ENCODE measurements at places on chromosomes 16 and 17.

- DNase-seq, result no peak
Measured at GRCh38 chr16:77143364-77143763, 47.6 kb upstream of the MON1B start.

- DNase-seq, result no peak
Measured at GRCh38 chr16:31079342-31079944, 5.2 kb downstream of the ZNF646 start.

DNA sequence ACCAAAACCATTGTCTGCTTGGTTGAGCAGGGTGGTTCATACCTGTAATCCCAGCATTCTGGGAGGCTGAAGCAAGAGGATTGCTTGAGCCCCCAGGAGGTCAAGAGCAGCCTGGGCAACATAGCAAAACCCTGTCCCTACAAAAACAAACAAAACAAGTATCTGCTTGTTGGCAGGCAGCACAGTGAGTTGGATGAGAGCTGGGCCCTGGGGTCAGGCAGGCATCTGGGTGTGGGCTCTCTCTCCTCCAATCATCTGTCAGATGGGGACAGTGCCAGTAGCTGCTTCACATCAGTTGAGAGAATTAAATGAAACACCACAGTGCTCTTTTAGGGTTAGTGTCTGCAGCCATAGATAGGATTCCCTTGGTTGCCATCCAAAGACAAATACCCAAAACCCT, 5.8 kb downstream of the ARMC7 start:
- no peak for DNase-seq

DNA sequence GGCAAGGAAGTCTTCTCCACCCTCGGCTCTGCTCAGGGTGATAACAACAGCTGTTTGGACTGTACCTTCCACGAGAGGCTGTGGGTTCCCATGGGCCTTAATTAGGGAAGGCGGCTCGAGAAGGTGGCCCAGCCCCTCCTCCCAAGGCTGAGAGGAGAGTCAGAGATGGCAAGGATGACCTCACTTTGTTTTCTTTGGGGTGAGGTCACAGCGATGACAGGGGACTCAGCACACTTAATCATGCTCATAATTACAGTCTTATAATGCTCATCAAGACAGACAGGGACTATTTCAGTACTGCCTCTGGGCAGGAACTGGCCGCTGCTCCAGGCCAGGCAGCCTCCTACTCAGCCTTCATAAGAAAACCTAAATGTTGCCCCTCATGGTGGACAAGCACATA, 19.7 kb downstream of the WFDC1 start:
- no peak for DNase-seq

GRCh38 chr16:24776501-24777220, 47.2 kb downstream of the TNRC6A start:
- DNase-seq, result no peak

DNA sequence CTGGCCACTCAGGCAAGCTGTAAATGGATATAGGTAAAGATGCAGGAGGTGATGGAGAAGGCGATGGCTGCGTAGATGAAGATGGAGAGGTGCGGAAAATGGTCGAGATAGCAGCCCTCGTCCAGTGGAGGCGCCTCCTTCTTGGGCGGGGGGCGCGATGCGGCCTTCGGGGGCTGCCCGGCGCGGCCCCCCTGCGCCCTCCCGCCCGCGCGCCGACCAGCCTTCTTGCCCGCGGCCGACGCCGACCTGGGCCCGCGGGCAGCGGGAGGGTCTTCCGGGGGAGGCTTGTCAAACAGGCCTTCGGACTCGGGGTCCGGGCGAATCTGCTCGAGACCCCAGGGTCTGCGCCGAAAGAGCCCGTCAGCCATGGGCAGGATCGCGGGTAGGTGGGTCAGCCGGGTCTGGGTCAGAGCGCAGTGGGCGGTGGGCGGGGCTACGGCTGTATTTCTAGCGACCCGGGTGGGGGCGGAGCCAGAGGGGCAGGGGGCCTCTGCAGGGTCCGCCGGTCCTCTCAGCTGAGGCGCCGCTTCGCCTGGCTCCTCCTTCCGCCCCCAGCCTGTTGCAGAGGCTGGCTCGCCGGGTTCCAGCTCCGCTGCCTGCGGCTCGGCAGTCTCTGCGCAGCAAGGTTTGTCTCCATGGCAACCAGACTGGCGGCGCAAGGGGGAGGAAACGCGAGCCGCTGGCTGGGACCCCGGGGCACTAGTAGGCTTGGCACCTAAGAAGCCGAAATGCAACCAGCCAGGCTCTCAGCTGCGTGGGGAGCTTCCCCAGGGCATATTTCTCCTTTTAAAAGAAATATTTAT, 14.4 kb downstream of the MIS12 start:
- peak; percentile 69 for DNase-seq

GRCh38 chr17:75950855-75951554, 10.2 kb upstream of the FBF1 start:
- no peak for DNase-seq

DNA sequence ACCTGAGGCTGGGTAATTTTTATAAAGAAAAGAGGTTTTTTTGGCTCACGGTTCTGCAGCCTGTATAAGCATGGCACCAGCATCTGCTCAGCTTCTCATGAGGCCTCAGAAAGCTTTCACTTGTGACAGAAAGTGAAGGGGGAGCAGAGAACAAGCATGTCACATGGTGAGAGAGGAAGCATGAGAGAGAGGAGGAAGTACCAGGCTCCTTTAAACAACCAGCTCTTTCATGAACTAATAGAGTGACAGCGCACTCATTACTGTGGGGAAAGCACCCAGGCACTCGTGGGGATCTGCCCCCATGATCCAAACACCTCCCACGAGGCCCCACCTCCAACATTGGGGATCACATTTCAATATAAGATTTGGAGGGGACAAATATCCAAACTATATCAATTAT, 86.8 kb downstream of the USP32 start:
- DNase-seq, result no peak

- no peak for DNase-seq
Measured at GRCh38 chr17:18005496-18005895, 32.8 kb downstream of the DRC3 start.

GRCh38 chr16:11349599-11350276, 4.5 kb downstream of the RMI2 start:
- no peak for DNase-seq

- peak; percentile 9 for DNase-seq
Measured at GRCh38 chr17:45783593-45784292, 377 bp upstream of the CRHR1 start.

DNA sequence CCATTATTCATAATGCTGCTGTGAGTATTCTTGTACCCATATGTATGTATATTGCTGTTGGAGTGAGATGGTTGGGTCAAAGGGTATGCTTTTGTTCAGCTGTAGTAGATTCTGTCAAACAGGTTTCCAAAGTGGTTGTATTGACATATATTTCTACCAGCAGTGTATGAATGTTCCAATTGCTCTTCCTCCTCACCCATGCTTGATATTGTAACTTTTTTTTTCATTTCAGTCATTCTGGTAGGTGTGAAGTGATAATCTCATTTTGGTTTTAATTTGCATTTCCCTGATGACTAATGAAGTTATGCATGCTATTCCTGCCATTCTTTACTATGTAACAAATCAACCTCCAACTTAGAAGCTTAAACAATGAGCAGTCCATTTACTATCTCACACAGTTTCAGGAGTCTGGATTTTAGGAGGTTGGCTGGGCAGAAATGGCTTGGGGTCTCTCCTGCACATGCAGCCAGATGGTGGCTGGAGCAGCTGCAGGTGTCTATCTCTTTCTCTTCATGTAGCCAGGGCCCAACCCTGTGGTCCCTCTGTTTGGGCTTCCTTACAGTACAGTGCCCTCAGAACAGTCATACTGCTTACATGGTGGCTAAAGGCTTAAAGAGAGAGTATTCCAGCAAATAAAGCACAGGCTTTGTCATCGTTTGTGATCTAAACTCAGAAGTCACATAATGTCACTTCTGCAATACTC, 21.2 kb downstream of the ERAL1 start:
- no peak for DNase-seq

DNA sequence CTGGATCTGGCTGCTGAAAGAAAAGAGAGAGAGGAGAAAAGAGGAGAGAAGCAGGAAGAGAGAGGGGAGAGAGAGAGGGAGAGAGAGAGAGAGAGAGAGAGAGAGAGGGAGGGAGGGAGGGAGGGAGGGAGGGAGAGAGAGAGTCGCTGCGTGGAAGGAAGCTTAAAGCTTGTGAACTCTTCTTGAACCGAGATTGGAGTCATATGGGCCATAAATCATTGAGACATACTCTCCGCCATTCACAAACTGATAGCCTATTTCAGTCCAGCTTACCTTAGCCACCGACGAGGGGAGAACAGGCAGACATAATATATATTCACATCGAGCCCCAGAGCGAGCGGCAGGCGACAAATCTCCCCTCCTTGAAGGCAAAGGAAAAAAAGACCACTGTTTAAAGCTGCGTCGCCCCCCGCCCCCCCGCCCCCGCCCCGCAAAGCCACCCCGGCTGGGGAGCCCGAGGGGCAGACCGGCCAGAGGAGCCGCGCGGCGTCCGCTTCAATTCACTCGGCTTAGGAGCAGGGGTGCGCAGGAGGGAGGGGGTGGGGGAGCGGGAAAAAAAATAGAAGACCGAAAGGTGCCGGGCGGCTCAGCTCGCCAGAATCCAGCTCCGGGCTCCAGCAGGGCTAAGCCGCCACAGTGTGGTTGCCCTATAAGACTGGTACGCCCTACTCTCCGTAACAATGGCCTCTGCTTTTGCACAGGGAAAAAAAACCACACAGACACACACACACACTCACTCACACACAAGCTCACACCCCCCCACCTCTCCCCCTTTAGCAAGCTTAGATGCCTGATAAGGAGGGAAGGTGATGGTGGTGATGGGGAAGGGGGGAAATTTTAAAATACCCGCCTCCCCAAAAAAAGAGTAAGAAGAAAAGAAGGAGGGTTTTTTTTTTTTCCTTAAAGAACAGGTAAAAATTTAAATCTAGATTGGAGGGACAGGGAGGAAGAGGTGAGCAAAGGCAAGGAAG, 10.6 kb upstream of the HOXB2 start:
- DNase-seq, result no peak

GRCh38 chr16:25298165-25298872, 40.7 kb upstream of the ZKSCAN2 start:
- no peak for DNase-seq

DNA sequence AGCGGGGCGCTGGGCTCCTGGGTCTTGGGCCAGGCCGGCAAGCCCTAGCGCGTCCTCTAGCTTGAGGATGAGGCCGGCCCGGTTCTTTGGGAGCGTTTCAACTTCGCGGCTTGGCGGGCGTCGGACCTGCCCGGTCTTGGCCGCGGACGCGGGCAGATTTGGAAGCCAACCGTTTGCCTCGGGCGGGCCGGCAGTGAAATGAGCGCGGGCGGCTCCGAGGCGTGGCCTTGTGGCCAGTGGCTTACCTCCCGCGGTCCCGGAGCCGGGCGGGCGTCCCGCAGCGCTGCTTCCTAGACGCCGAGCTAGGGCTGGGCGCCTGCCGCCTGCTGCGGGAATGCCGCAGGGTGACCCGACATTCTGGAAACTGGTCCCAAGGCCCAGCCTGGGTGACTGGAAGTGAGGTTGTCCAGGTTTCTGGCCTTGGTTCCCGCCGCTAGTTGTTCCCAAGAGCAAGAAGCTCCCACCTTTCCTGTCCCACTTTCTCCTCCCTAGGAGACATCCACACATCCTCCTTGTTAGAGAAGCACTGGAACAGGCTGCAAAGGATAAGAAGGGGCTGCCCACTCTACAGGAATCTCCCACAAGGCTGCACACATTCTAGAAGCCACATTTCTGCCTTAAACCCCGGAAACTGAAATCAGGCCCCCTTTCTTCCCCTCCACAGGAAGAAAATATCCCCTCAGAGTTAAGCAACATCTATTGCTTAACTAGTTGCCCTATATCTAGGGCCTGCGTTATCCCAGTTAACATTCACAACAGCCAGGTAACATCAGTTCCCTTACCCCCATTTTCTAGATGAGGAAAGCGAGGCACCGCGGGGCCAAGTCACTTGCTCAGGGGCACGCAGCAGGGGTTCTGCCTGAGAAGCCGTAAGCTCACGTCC, 4.5 kb upstream of the CBX8 start:
- no peak for DNase-seq

DNA sequence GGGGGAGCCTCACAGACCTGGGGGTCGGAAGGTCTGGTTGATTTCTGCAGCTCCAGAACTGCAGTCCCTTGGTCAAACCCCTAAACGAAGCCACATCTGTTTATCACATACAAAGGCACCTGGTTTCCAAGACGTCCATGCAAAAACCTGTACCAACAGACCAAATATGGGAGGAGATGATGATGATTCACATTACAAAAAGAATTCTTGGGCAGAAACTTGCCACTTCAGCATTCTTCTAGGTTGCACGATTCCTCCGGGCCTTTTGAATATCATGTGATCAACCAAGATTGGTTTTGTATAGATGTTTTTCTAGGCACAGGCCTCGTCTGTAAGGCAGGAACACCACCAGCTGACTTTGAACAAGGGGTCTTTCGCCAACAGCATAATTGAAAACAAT, 466.3 kb downstream of the SOX9 start:
- DNase-seq, result no peak

DNA sequence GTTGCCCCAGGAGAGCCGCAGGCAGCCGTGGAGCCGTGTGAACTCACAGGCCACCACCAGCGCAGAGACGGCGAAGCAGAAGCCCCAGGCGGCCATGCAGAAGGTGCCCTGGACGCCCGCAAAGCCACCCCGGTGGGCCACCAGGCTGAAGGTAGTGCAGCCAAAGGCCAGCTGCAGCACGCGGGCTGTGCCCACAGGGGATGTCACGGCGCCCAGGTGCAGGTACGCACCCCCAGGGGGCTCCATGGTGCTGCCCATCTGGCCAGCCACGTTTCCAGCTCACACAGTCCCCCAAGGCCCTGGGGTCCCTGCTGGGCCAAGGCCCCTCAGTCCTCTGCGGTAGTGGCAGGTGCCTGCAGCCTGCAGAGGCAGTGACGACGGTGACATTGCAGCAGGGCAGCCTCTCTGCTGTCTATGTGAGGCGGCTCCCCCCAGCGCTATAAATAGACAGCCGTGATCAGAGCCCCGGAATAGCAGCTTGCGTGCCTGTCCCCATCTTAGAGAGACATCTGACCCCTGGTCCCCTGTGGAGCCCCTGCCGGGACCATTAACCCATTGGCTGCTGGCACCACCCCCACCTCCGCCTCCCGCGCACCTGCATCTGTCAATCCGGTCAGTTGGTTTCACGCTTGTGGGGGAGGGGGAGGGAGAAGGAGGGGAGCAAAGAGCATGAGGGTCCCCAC, 4.5 kb upstream of the PYCR1 start:
- DNase-seq, result no peak

DNA sequence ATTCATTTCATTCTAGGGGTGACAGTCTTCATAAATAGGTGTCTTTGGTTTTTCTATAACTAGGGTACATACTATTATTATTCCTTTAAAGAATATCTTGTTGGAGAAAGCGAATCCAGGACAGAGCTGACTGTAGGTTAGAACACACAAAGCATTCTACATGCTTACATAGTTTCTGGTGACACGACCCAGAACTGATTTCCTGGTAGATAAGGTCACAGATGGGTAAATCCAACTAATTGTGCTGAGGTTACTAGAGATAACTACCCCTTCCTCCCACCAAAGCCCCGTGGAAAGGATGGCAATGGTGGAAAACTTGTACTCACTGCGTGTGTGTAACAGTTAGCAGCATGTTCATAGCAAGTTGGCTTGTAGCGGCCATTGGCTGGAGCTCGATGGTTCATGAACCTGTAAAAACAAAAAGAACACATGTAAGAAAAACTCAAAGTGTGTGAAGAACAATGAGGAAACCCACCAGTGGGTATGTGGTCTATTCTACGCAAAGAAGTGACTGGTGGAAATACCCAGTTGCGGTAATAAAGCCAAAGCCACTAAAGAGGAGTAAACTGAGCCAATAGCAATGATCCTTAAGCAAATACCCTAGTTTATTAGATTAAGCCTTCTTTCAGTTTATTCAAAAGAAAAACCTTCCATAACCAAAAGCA, 7.7 kb downstream of the MMD start:
- no peak for DNase-seq
